ENCODE measurements at places on chromosomes 3 and 15.

GRCh38 chr3:171306631-171307030 is 153.6 kb downstream of the TNIK start:
- DNase-seq, result peak; percentile 30

DNA sequence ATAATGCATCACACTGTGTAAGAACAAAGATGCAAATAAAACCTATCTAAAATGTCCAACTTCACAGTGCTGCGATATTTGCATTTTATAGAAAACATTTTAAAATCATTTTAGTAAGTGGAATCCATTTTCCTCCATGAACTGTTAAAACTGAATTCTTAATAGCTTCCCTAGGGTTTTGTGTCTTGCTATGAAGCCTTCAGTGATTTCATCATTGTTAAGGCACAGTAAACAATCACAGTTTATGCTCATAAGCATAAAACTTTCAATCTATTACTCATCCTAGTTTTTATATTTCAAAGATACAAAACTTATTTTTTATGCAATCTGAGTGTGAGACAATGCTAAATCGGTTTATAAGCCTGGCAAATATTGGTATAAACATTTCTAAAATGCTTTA is 509.7 kb downstream of the TUSC7 start:
- DNase-seq, result no peak

DNA sequence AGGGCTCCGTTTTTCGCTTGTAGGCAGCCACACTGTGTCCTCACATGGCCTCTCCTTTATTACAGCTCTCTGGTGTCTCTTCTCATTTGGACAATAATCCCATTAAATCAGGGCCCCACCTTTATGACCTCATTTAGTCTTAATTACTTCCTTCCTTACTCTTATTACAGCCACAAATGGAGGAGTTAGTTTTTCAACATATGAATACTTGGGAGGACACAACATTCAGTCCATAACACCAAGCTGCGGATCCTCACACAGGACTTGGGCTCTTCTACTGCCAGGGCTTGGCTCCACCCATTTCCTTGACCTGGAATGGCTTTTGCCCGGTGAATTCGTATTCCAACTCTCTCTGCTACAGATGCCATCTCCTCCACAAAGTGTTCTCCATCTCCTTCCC is 74.3 kb upstream of the SLC7A14 start:
- DNase-seq, result peak; percentile 7

GRCh38 chr15:34943711-34944110 is 25.8 kb downstream of the AQR start:
- DNase-seq, result no peak

GRCh38 chr15:70833861-70834765 is 19.8 kb downstream of the LARP6 start:
- no peak for DNase-seq

- DNase-seq, result no peak
Measured at GRCh38 chr3:195083659-195084058, 187.3 kb downstream of the XXYLT1 start.

- DNase-seq, result no peak
Measured at GRCh38 chr3:143237077-143237627, 117.6 kb downstream of the CHST2 start.

- no peak for DNase-seq
Measured at GRCh38 chr3:44661189-44661588, 12.7 kb downstream of the ZNF35 start.

DNA sequence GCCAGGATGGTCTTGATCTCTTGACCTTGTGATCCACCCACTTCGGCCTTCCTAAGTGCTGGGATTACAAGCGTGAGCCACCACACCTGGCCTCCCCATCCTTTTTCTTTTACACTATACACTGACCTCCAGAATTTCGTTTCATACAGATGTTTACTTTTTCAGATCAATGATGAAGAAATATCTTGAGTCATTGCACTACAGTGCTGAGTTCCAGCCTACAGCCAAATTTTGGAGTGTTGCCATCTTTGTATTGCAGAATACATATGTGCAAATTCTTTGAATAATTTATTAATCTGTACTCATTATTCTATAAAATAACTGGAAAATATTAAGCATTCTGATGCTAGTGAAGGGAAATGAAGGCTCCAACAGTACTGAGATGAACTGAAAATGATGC is 12.5 kb downstream of the ZPLD1 start:
- no peak for DNase-seq

- no peak for DNase-seq
Measured at GRCh38 chr3:179745716-179746115, 92.9 kb downstream of the USP13 start.

- DNase-seq, result no peak
Measured at GRCh38 chr15:68432441-68433064, 590 bp upstream of the ITGA11 start.

DNA sequence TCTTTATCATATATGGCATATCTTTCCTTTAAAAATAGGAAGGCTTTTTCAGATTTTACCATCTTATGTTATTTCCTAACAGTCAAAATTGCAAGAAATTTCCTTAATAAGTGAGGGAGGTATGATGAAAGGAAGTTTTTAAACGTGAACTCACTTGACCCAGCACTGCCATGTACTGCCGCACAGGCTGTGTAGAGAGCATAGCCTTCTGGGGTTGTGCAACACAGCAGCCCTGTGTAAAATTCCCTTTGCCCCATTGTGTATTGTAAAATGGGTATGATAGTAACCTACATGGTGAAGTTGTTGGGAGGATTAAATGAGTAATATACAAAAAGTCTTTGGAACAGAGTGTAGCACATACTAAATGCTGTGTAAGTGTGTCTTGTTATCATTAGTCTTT is 78.6 kb downstream of the PEX5L start:
- DNase-seq, result no peak

GRCh38 chr3:4996771-4997291 is 17.6 kb downstream of the BHLHE40 start:
- no peak for DNase-seq

GRCh38 chr3:43960448-43960840 is 269.7 kb downstream of the ABHD5 start:
- peak; percentile 16 for DNase-seq
